T-cell (primary cell): ENCODE measurements at places on chromosomes 11 and 22. TPM values are rescaled to one million over a fixed set of nuclear protein-coding genes. Genes with fewer than 3 reads are reported as not detected.
A peak's percentile ranks its signal among the peaks of the same experiment; 100 is the strongest.

- H3K27ac ChIP-seq: no peak overlapping the region
- no peak overlapping the region for H3K4me3 ChIP-seq
- DNase-seq: no peak
Measured at GRCh38 chr22:36423461-36424404, 36.0 kb upstream of the MYH9 start.

- H3K4me1 ChIP-seq: peaks cover 10% of the 10 kb centered on the region
- no peaks in the 10 kb centered on the region for H3K36me3 ChIP-seq
- no peak overlapping the region for H3K27ac ChIP-seq
Measured at GRCh38 chr11:86192519-86193257, 51.9 kb upstream of the EED start.

DNA sequence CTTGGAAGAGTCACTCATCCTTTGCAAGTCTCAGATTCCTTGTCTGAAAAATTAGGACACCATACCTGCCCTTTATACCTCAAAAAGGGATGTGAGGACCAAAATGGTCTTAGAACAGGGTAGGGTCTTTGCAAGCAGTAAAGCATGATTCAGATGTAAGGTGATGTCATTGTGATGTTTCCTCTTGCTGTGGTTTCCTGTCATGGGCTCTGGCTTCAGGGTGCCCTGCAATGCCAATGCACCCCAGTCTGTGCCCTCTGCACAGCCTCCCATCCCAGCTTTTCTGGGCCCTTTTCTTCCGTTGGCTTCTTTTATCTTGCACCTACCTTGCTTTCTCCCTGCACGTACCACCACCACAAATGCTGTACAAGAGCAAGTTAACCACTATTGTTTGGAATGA, 87.8 kb upstream of the NNMT start:
- no peaks in the 10 kb centered on the region for H3K27me3 ChIP-seq
- H3K4me3 ChIP-seq: no peak overlapping the region
- peak overlapping the region; percentile 20 for H3K27ac ChIP-seq
- no peaks in the 10 kb centered on the region for H3K36me3 ChIP-seq
- peaks cover 24% of the 10 kb centered on the region for H3K4me1 ChIP-seq
- no peak for DNase-seq

GRCh38 chr11:15801616-15802015, 554.7 kb downstream of the SOX6 start:
- no peaks in the 10 kb centered on the region for H3K27me3 ChIP-seq
- no peaks in the 10 kb centered on the region for H3K4me1 ChIP-seq
- no peak overlapping the region for H3K27ac ChIP-seq
- H3K4me3 ChIP-seq: no peak overlapping the region

- H3K27me3 ChIP-seq: peaks cover 40% of the 10 kb centered on the region
- H3K36me3 ChIP-seq: no peaks in the 10 kb centered on the region
- H3K4me3 ChIP-seq: no peak overlapping the region
- no peak for DNase-seq
- H3K4me1 ChIP-seq: peaks cover 49% of the 10 kb centered on the region
- no peak overlapping the region for H3K27ac ChIP-seq
Measured at GRCh38 chr11:20161230-20161918, 1.1 kb upstream of the DBX1 start.

Gene SYCE3
- not detected for total RNA-seq

GRCh38 chr11:110713449-110713776, 1.2 kb upstream of the ARHGAP20 start:
- peaks cover 9% of the 10 kb centered on the region for H3K27me3 ChIP-seq
- no peak for DNase-seq
- no peak overlapping the region for H3K27ac ChIP-seq
- H3K4me1 ChIP-seq: peaks cover 11% of the 10 kb centered on the region

Gene PRSS23
- 1.3 TPM for total RNA-seq

GRCh38 chr22:46107089-46107664, 43.1 kb upstream of the PPARA start:
- no peak overlapping the region for H3K4me3 ChIP-seq
- no peaks in the 10 kb centered on the region for H3K4me1 ChIP-seq

GRCh38 chr11:124669193-124669592, 4.3 kb downstream of the SIAE start:
- no peak overlapping the region for H3K4me3 ChIP-seq
- DNase-seq: peak; percentile 10
- no peaks in the 10 kb centered on the region for H3K36me3 ChIP-seq
- no peak overlapping the region for H3K27ac ChIP-seq
- H3K4me1 ChIP-seq: peaks cover 31% of the 10 kb centered on the region

Gene TREH
- not detected for total RNA-seq

- no peaks in the 10 kb centered on the region for H3K4me1 ChIP-seq
- H3K36me3 ChIP-seq: no peaks in the 10 kb centered on the region
- no peaks in the 10 kb centered on the region for H3K27me3 ChIP-seq
- H3K27ac ChIP-seq: no peak overlapping the region
- DNase-seq: no peak
Measured at GRCh38 chr11:85939099-85940015, 84.2 kb downstream of the CCDC83 start.

Gene E2F8
- total RNA-seq: 0.26 TPM

DNA sequence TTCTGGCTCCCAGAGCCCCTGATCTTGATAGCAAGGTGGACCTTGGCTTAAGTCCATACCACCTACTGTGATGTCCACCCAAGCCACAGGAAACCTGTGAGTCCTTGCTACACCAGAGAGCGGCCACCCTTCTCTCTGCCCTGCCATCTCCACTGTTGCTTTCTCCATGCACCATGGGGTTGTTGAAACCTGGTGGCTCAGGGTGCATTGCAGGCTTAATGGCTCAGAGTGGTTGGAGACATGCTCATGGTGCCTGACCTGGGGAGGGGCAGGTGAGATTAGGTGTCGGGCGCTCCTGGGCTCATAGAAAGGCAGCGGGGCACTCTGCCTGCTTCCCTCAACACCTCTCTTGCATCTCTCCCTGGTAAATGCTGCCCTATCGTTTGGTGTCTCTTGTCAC, 25.0 kb upstream of the CACNG2 start:
- peaks cover 53% of the 10 kb centered on the region for H3K27me3 ChIP-seq
- no peaks in the 10 kb centered on the region for H3K36me3 ChIP-seq
- H3K4me3 ChIP-seq: no peak overlapping the region
- H3K4me1 ChIP-seq: no peaks in the 10 kb centered on the region

GRCh38 chr11:34219279-34219678, 113.8 kb downstream of the NAT10 start:
- H3K4me1 ChIP-seq: no peaks in the 10 kb centered on the region
- peaks cover 6% of the 10 kb centered on the region for H3K27me3 ChIP-seq
- no peaks in the 10 kb centered on the region for H3K36me3 ChIP-seq
- no peak overlapping the region for H3K27ac ChIP-seq
- DNase-seq: no peak
- H3K4me3 ChIP-seq: no peak overlapping the region

DNA sequence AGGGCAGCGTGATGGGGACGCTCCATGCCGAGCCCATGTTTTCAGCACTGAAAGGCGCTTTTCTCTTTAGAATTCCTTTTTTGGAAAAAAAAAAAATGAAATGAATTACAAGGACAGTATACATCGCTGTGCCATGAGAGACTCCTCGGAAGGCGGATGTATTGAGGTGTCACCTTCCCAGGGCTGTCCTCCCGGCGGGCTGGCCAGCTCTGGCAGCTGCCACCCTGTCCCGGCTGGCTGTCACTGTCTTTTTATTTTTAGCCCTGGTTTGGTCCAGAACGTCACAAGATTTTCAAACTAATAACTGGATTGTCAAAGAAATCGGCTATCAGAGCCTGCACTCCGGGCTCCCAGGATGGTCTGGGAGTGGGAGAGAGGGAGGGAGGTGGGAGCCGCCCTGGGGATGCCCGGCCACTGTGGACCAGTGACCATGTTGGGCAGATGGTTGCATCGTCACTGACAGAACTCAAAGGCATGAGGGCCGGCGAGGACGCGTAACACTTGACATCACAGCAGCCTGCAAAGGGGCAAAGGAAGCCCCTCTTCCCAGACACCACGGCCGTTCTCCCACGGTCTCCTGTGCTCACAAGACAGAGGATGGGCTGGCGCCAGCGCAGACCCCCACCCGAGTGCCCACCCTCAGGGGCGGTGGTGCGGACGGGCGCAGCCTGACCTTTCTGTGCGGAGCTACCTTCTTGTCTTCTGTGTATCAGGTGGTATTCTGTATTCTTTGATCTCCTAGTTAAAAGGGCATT, 392.9 kb downstream of the TBC1D22A start:
- DNase-seq: no peak
- H3K36me3 ChIP-seq: peaks cover 4% of the 10 kb centered on the region
- no peaks in the 10 kb centered on the region for H3K4me1 ChIP-seq

GRCh38 chr11:14435717-14436512, 63.7 kb downstream of the COPB1 start:
- no peak overlapping the region for H3K4me3 ChIP-seq
- no peak overlapping the region for H3K27ac ChIP-seq
- no peaks in the 10 kb centered on the region for H3K36me3 ChIP-seq
- H3K4me1 ChIP-seq: peaks cover 24% of the 10 kb centered on the region
- DNase-seq: no peak
- no peaks in the 10 kb centered on the region for H3K27me3 ChIP-seq

DNA sequence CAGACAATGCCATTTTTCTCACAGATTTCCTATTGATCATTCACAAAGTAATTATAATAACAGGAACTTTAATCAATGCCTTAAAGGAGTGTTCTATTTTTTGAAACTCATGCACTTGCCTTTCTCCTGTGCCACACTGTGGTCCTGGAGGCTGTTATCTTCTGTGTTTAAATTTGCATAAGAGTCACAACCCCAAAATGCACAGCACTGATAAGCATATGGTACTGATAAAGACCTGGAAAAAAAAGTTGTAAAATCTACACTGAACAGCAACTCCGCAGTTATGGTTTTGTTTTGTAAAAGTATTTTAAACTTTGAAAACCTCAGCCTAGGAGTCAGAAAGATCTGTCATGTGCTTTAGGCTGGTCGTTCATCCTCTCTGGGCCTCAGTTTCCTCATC, 9.1 kb upstream of the CCDC34 start:
- H3K27me3 ChIP-seq: no peaks in the 10 kb centered on the region
- DNase-seq: no peak
- no peaks in the 10 kb centered on the region for H3K36me3 ChIP-seq
- no peak overlapping the region for H3K27ac ChIP-seq

GRCh38 chr22:40637183-40638150, 948 bp upstream of the MRTFA start:
- H3K27ac ChIP-seq: peak overlapping the region; percentile 94
- H3K27me3 ChIP-seq: no peaks in the 10 kb centered on the region
- peak overlapping the region; percentile 100 for H3K4me3 ChIP-seq

Gene PANX3
- total RNA-seq: not detected

DNA sequence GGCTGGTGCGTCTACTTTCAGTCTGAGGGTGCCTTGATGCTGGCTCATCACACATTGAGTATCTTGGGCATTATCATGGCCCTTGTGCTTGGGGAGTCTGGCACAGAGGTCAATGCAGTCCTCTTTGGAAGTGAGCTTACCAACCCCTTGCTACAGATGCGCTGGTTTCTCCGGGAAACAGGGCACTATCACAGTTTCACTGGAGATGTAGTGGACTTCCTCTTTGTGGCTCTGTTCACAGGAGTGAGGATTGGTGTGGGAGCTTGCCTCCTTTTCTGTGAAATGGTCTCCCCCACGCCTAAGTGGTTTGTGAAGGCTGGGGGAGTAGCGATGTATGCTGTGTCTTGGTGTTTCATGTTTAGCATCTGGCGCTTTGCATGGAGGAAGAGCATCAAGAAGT, 4.9 kb downstream of the TLCD5 start:
- no peak overlapping the region for H3K27ac ChIP-seq
- no peak for DNase-seq
- peaks cover 2% of the 10 kb centered on the region for H3K4me1 ChIP-seq
- H3K27me3 ChIP-seq: peaks cover 3% of the 10 kb centered on the region
- H3K36me3 ChIP-seq: no peaks in the 10 kb centered on the region

GRCh38 chr22:50190941-50191741, 5.4 kb downstream of the TRABD start:
- H3K27me3 ChIP-seq: no peaks in the 10 kb centered on the region
- peak overlapping the region; percentile 88 for H3K4me3 ChIP-seq
- DNase-seq: peak; percentile 83

DNA sequence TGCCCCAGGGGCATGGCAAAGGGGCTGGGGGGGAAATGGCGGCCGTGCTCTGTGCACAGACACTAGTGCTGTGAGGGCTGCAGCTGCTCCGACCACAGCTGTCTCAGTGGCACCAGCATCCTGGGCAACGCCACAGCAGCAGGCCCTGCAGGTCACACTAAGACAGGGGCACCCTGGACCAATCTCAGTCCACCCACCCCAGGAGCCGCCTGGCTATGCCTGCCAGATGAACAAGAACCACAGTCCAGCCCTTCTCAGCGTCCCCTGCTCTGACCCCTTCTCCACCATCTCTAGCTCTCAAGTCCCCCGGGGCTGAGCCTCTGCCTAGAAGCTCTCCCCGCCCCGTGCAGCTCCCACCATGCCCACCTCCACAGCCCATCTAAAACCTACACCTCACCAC, 16.5 kb downstream of the TUBGCP6 start:
- H3K4me3 ChIP-seq: no peak overlapping the region
- no peak overlapping the region for H3K27ac ChIP-seq
- DNase-seq: no peak
- peaks cover 69% of the 10 kb centered on the region for H3K36me3 ChIP-seq
- no peaks in the 10 kb centered on the region for H3K27me3 ChIP-seq
- no peaks in the 10 kb centered on the region for H3K4me1 ChIP-seq

- H3K36me3 ChIP-seq: no peaks in the 10 kb centered on the region
- no peak overlapping the region for H3K4me3 ChIP-seq
- H3K27me3 ChIP-seq: peaks cover 45% of the 10 kb centered on the region
Measured at GRCh38 chr22:49996518-49997250, 15.9 kb downstream of the IL17REL start.

GRCh38 chr22:47588578-47588960, 826.1 kb downstream of the TBC1D22A start:
- DNase-seq: no peak
- H3K4me3 ChIP-seq: no peak overlapping the region
- H3K27me3 ChIP-seq: no peaks in the 10 kb centered on the region
- H3K36me3 ChIP-seq: no peaks in the 10 kb centered on the region
- H3K4me1 ChIP-seq: no peaks in the 10 kb centered on the region
- H3K27ac ChIP-seq: no peak overlapping the region

DNA sequence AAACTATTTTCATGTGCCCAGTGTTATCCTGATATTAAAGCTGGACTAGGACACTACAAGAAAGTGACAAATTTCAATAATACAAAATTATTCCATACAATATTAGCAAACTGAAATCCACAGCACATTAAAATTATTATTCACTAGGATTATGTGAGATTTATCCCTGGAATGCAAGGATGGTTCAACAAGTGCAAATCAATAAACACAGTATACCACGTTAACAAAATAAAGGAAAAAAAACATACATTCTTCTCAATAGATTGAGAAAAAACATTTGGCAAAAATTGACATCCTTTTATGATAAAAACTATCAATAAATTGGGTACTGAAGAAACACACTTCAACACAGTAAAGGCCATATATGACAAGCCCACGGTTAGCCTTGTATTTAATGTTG, 1758.2 kb upstream of the RAG2 start:
- H3K27ac ChIP-seq: no peak overlapping the region
- no peaks in the 10 kb centered on the region for H3K27me3 ChIP-seq
- H3K4me1 ChIP-seq: no peaks in the 10 kb centered on the region
- no peak for DNase-seq
- H3K36me3 ChIP-seq: no peaks in the 10 kb centered on the region

GRCh38 chr11:15119352-15119751, 4.6 kb downstream of the INSC start:
- H3K4me1 ChIP-seq: peaks cover 10% of the 10 kb centered on the region
- no peak overlapping the region for H3K4me3 ChIP-seq
- no peak for DNase-seq
- H3K36me3 ChIP-seq: no peaks in the 10 kb centered on the region
- no peak overlapping the region for H3K27ac ChIP-seq

Gene BTG4
- total RNA-seq: not detected
